Fibroblast of skin of right biceps (primary cell): ENCODE measurements at places on chromosomes 2 and 18.

- no peak for DNase-seq
Measured at GRCh38 chr18:28740575-28740974, 563.6 kb upstream of the CDH2 start.

DNA sequence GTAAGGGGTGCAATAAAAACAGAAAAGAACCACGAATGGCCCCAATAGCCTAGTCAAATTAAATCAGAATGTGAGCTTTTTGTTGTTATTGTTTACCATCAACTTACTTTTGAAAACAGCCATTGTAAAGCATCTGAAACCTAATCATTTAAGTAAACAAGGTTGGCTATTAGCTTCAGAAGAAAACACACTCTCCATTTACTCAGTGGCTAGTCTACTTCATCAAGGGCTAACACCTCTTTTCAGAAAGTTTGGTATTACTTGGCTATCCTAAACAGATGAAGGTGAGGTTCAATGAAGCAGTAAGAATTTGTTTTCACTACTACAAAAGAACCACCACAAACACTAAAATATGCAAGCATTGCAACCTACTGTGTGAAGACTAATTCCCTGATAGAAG, 398.0 kb downstream of the CDH2 start:
- no peak for DNase-seq

- peak; percentile 72 for DNase-seq
Measured at GRCh38 chr18:48446582-48447225, 37.5 kb upstream of the ZBTB7C start.

DNA sequence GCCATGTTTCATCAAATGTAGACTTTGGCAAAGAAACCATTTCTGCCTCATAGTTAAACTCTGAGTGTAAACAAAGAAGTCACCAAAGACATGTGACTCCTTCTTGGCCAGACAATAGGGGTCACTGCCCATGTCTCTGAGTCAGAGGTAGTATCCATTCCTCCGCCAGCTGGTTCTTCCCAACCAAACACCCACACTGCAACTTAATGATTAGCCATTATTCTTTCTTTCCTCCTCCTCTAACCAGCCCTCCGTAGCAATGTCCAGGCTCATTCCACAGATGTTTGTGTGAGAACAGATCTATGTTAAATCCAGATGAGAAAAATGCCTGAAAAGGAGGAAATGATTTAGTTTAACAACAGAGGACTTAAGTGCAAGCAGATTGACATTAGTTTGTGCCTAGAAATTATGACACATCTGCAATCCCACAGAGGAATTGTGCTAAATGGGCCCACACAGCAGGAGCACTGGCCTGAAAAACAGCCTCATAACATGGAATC, 127.9 kb upstream of the SH3BP4 start:
- peak; percentile 94 for DNase-seq

DNA sequence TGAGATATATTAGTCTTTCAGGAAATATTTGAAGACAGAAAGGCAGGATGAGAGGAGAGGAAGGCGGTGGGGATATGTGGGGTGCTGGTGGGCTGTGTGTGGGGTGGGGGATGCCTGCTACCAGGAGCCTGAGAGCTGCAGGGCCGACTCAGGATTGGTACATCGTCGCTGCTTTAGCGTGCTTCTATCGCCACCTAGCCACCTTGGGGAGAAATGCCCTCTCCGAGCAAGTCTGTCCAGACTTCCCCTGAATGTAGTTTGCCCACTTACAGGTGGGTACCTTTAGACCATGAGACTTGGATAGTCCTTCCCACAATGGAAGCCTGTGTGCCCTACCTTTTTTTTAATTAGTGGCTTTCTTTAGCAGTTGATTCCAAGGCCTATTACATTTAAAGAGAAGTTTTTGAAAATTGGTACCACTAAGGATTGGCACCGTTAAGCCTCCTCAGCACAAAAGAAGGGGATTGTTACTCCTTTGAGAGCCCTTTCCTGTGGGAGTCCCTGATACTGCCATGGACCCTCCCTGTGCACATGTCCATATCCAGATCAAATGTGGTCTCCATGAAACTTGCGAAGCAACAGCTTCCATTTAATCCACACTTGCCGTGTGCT, 114.1 kb upstream of the NDUFV2 start:
- DNase-seq, result peak; percentile 63

GRCh38 chr2:199875400-199875799, 24.4 kb upstream of the FTCDNL1 start:
- DNase-seq, result no peak

DNA sequence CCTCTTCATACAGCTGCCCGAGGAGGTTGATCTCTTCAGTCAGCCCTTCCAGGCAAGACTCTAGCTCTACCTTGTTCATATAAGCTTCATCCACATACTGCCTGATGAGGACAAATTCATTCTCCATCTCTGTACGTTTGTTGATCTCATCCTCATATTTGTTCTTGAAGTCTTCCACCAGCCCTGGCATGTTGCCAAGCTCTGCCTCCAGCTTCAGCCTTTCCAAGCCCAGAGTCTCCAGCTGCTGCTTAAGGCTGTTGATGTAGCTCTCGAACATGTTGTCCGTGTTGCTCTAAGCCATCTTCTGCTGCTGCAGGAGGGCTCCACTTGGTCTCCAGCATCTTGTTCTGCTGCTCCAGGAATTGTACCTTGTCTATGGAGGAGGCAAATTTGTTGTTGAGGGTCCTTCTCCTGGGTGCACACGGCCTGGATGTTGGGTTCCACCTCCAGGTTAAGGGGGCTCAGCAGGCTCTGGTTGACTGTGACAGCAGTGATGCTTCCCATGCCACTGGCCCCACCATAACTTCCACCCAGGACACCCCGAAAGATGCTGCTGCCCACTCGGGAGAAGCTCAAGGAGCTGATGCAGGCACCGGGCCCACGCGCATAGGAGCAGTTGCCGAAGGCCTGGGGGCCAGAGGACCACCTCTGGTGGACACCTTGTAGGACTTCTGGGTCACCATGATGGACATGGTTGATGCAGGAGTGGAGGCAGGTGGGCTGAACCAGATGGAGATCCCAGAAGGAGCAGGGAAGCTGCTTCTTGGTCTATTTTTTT, 30.3 kb downstream of the ICA1L start:
- no peak for DNase-seq

- no peak for DNase-seq
Measured at GRCh38 chr2:5706717-5707455, 14.7 kb downstream of the SOX11 start.

- no peak for DNase-seq
Measured at GRCh38 chr2:128195435-128195984, 104.5 kb downstream of the UGGT1 start.

DNA sequence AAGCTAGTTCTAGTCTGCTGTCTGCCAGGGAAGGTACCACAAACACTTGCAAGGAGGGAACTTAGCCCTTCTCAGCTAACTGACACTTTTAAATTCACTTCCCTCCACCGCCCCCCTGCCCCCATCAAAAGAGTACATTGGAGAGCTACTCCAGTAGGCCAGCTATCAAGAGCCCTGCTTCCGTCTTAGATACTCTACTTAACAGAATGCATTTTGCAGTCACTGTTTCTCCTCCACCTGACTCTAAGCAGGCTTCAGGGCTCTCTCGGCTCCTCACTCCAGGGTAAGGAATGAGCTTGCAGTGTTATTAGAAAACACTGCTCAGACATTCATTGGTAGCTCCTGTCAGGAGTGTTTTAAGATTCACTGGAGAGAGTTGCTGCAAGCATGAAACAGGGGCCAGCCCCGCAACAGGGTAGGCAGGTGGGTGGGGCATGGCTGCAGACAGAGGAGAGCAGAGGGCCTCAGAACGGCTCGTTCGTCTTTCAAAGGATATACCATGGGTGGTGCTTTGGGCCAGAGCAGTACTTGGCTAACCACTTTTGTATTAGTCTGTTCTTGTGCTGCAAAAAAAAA, 35.3 kb upstream of the PDCL3 start:
- no peak for DNase-seq

DNA sequence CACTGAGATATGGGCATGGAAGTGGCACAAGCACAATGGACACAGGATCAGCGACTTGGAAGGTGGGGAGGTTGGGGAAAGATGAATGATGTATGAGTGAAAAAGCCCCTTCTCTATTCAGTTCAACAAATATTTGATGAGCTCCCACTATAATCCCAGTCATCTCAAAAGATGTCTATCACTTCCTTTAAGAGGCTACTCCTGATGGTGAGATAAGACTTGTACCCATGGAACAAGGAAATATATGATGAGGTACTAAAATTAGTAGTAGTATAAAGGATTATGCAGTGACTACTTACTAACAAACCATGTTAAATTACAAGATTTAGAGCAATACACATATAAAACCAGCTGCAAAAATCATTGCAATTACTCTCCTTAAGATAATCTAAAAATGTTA, 107.8 kb upstream of the COL5A2 start:
- DNase-seq, result no peak

DNA sequence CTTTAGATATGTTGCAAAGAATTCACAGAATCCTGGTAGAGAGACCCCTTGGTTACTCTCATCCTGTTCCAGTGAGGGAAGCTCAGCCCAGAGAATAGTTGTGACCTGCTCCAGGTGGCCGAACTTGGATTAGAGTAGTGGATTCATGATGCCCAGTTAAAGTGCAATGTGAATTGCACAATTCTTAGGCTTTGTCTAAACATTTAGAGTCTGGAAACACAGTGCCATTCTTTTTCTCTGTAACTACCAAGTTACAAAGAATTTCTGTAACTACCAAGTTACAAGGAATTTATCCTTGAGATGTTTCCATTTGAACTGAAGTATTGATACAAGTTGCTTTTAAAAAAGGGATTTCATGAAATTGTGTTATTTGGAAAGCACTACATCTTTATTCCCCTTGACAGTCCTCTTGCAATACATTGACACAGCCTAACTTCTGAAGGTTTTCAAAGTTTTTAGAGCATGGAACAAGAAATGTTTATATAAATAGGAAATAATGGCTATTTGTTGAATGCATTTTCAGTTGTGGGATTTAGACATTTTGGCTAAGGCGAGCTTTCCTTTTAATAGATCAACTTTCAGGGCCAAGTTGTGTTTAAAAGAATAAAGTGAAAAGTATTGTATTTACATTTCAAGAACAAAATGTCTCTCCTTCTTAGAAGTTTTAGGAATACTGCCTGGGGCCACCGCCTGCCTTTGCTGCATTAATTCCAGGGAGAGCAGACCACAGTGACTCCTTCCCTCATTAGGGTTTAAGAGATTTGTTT, 315.0 kb downstream of the LPIN1 start:
- no peak for DNase-seq

DNA sequence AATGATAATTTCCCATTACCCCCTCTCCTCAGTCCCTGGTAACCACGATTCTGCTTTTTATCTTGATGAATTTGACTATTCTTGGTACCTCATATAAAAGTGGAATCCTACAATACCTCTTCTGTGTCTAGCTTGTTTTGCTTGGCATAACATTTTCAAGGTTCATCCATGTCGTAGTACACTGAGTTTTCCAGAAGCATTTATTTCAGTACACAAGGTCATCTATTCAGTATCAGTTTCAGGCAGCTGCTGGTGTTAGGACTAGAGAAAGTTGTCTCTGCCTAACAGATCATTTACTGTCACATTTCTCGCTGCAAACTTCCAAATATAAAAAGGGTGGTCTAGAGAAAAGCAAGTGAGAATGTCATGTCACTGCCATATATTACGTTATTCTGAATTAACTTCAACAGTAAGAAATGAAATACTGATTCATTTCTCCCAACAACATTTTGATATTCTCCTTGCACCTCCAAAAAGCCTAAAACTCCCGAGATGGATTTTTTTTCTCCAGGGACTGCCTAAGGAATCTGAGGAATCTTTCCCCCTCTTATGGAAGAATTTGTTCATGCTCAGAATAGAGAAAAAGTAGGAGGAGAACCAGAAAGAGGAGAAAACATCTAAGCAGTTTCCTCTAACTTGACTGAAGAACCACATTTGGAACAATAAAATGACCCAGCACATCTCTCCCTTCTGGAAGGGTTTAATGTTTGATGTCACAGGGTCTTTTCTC, 36.0 kb downstream of the CDK15 start:
- DNase-seq, result peak; percentile 68

GRCh38 chr18:75172299-75173124, 36.4 kb downstream of the PTGR3 start:
- no peak for DNase-seq

GRCh38 chr2:149380205-149380604, 49.8 kb downstream of the LYPD6 start:
- no peak for DNase-seq

DNA sequence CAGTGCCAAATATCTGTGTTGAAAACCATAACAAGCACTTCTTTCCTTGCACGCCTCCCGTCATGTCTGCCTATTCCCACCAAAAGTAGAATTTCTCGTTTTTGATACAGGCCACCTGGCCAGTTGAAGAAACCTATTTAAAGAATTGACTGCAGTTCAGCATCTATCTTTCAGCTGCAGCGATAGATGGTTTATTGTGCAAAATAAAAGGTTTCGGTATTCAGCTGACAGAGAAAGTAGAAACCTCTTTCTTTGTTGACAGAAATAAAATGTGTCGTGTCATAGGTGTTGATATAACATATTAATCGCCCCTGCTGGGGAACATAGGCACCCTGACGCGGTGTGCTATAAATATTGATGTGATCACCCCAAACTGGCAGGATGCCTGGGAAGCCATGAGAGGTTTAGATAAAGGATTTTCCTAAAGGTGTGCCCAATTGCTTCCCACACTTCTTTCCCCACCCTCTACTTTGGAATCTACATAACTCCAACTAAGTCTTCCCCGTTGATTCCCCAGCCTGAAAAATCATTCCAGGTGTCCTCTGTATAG, 570.4 kb downstream of the CCDC85A start:
- DNase-seq, result no peak

- no peak for DNase-seq
Measured at GRCh38 chr2:121245913-121246312, 39.1 kb downstream of the TFCP2L1 start.

DNA sequence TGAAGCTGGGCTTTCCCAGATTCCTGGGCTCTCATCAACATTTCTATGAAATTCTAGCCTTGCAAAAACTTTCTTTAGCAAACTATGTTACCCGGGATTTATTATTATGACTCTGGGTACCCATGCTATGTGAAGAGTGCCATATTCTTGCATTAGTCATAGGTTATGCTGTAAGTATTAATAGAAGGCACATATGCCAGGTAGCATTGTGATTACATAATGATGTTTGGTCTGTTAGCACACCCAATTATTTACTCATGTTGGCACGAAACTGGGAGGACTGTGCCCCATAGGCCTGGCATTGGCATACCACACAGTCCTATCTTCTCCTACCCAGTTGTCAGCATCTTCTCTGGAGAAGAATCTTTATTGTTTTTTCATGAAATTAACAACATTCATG, 171.0 kb downstream of the SLC4A3 start:
- DNase-seq, result no peak

GRCh38 chr2:122748552-122749011, 993.1 kb downstream of the TSN start:
- peak; percentile 76 for DNase-seq

DNA sequence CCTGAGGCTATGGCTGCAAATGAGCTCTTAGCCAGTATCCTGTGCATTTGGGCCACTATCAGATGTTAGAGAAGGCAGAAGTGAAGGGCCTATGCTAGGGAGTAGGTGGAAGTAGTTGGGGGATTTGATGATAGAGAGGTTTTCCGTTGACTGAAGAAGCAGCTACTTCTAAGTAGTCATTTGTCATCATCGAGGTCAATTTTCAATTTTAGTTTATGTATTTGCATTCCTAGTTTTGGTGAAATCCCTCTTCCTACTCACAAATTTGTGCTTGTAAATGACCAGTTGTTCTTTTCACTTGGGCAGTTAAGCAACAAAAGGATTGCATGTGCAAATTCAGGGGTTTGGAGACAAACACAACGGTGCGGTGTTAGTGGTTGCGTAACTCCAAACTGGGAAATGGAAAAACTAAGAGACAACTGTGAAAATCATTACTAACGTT, 48.5 kb upstream of the PELI1 start:
- DNase-seq, result no peak

- no peak for DNase-seq
Measured at GRCh38 chr2:232300894-232301387, 77.6 kb upstream of the ALPP start.
